T-cell (primary cell): ENCODE measurements at places on chromosomes 7 and 10.
A peak's percentile ranks its signal among the peaks of the same experiment; 100 is the strongest.

- no peak for DNase-seq
Measured at GRCh38 chr10:30940256-30940655, 91.4 kb downstream of the ZNF438 start.

DNA sequence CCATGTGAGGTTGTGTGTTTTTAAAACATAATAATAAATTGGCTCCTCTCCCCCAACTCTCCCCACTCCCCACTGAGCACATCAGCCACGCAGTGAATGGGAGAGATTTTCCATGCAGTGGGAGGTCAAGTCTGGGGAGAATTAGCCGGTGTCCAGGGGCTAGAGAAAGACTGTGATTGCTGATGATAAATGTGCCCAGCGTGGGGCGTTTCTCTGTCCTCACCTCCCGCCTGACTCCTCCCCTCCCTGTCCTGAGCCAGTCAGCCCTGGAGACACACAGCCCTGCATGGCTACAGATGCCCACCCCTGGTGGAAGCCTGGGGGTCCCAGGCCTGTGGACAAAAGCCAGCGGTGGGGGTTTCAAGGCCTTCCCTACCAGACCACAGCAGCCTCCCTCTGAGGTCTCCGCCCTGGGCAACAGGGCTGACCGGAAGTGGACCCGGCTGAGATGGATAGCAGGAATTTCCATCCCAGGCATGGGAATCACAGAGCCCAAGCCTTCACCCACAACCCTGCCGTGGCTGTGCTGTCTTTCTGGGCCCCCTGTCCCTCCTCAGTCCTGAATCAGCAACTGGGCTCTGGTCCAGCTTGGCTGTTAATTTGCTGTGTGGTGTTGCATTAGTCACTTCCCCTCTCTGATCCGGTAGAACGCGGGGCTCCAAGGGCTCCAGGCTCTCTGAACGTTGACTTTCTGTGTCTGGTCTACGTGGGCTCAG lies 46.8 kb upstream of the SLC29A3 start:
- DNase-seq: no peak

DNA sequence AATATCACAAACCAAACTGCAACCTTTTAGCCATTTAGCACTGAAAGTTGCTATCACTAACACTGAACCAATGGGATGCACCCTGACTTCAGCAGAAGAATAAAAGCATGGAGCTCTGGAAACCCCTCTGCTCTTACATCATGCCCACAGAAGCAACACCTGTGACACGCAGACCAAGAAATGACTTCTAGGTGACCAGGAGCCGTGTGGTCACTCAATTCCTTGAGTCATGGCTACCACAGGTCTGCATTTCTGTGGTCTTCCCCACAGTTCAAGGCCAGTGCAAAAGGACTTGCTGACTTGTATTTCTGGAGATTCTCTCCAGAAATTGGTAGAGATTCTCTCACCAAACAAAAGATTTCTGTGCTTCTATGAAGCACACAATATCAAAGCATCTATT lies 38.3 kb downstream of the NRCAM start:
- no peak for DNase-seq

GRCh38 chr7:157139111-157139809 lies 534 bp downstream of the UBE3C start:
- DNase-seq: peak; percentile 52

GRCh38 chr7:101265622-101266516 lies 21.0 kb upstream of the FIS1 start:
- DNase-seq: no peak

- DNase-seq: no peak
Measured at GRCh38 chr10:43049081-43049551, 27.8 kb upstream of the RET start.

GRCh38 chr10:36499693-36500092 lies 625.7 kb upstream of the ANKRD30A start:
- DNase-seq: no peak

DNA sequence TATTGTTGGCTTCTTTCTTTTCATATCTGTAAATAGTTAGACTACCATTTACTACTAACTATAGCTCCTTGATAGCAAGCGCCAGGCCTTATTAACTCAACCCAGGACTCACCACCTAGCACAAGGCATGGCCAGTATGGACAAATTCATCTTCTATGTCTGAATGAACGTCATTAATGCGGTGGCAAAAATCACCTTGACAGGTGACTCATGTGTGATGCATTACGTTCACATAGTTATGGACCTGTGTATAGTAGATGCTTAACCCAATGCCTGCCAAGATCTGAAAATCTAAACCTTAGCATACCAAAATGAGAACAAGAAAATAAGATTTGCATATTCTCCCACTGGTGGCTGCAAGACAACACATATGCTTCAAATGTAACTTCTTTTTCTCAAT lies 300.8 kb downstream of the PARD3 start:
- no peak for DNase-seq

- DNase-seq: no peak
Measured at GRCh38 chr7:20788420-20788990, 1.8 kb upstream of the SP8 start.

- no peak for DNase-seq
Measured at GRCh38 chr10:63921908-63922467, 400.8 kb downstream of the REEP3 start.

- no peak for DNase-seq
Measured at GRCh38 chr10:13335881-13336280, 12.2 kb downstream of the SEPHS1 start.

DNA sequence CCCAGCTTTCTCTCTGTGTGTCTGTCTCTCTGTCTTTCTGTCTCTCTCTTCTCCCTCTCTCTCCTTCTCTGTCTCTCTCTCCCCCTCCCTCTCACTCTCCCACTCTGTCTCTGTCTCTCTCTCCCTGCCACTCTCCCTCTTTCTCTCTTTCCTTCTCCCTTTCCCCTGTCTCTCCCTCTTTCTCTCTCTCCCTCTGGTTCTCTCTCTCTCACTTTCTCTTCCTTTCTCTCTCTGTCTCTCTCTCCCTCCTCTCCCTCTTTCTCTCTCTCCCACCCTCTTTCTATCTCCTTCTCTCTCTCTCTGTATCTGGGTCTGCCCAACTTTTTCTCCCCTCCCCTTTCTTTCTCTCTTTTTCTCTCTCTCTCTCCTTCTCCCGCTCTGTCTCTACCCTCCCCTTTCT lies 36.5 kb downstream of the SEC61G start:
- DNase-seq: no peak

GRCh38 chr7:17131983-17132655 lies 166.3 kb upstream of the AHR start:
- DNase-seq: no peak

DNA sequence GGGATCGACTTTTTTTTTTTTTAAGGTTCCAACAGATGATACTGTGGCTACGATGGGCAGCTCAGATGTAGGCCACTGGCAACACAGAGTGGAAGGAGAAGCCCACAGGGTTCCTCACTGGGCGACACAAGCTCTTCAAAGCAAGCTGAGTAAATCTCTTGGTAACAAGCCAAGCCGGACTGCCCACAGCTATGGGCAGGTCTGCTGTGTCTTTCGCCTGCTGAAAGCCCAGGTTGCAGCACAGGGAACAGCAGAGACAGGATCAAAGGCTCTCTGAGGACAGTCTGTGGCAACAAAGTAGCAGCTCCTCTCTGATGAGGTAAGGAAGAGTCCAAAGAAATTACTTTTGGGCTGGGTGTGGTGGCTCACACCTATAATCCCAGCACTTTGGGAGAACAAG lies 83.6 kb downstream of the KCNMA1 start:
- DNase-seq: no peak
